C1 segment of cervical spinal cord (tissue), 14 donors: ENCODE measurements at places on chromosomes 13 and 19.

GRCh38 chr13:68023838-68024581, 793.9 kb upstream of the PCDH9 start:
- DNase-seq: no peak

DNA sequence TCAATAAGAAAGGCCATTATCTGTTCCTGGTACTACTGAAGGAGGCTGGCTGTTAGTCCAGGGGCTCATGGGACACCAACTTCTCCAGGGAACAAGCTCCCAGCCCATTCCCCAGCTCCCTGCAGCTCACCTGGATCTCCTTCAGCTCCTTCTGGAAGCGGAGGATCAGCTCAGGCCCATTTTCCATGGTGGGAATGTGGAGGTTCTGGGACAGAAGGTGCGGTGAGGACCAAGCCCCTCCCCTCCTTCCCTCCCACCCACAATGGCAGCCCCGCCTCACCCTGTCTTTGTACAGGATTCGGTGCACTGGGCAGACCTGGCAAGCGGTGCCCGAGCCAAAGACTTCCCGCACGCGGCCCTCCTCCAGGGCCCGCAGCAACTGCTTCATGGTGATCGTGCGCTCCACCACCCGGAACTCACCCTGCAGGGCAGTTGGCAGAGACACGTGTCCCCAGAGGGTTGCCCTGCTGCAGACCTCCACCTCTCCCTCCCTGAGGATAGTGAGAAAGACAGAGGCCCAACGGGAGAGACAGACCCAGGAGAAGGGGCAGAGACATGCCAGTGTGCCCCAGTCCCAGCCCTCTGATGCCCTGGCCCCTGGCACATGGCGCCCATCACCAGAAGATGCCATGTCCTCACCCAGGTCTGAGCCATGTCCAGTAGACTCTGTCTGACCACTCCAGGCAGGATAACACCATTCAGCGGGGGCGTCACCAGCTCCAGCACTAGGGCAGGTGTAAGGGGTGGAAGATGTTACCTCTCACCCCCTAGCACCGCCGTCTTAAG, 14.3 kb downstream of the BCAT2 start:
- DNase-seq: no peak

DNA sequence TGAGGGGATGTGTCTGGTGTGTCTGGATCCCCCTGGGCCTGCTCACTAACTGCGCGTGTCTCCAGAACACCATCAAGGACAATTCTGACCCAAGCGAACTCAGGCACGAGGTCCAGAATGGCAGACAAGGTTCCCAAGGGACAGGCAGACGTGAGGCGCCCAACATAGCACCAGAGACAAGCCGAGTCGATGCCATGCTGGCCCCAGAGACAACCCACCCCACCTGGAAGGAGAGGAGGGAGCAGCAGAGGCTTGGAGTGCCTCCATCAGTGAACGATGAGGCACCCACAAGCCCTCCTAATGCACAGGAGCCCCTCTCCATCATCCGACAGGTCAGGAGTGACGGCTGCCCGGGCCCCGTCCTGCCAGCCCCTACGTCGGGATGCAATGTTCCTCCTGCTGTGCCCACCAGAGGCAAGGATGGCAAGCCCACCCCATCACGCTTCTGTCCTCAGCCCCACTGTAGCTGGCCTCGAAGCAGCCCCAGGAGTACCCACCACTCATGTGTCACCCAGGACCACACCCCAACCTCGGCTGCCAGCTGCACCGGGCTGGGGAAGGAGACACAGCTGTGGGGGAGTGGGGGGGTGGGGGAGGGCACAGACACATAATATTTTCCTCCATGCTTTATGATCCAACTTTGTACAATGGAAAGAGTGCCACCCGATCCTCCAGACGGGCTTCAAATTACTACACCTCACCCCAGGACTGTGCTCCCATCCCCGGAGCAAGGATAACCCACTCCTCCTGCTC, 11.8 kb downstream of the AP3D1 start:
- no peak for DNase-seq

DNA sequence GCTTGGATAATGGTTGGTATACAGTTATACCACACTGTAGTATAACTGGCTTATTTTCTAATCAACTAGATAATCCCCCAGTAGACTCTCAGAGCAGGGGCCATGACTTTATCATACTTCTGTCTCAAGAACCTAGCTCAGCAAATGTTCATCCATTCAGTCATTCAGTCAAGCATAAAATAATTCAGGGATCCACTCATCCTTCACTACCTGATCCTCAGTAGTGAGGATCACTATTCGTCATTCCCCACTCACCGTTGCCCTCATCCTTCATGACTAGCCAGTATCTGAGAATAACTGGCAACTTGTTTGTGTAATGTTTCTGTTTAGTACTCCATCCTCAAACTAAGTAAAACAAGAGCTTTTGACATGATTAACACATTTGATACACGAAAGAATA, 77.6 kb downstream of the TSC22D1 start:
- DNase-seq: no peak

DNA sequence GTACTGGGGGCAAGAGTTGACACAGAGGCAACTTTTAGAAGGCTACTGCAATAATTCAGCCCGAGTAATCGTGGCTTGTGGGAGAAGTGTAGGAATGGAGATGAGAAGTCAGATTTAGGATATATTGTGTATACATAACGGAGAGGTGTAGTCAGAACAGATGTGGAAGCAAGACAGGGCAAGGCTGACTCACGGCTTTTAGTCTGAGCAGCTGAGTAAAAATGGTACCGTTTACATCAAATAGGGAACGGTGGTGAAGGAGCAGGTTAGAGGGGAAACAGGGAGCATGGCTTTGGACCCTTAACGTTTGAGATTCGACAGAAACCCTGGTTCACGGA, 796 bp upstream of the LSM14A start:
- no peak for DNase-seq

GRCh38 chr13:111462221-111462764, 141.9 kb downstream of the TEX29 start:
- no peak for DNase-seq

DNA sequence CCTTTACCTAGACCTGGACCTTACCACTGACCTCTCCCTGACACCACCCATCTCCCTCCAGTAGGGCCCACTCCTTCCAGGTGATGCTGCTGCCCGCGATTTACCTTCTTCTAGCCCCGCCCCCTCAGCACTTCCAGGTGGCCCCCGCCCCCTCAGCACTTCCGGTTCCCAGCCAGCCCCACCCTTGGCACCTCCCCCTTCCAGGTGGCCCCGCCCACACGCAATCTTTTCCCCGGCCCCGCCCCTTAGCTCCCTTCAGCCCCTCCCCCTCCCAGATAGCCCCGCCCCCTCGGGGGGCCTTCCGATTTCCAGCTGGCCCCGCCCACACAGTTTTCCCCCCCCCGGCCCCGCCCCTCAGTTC, 586 bp downstream of the LIG1 start:
- DNase-seq: no peak

GRCh38 chr19:21655540-21656126, 111.7 kb downstream of the ZNF100 start:
- DNase-seq: no peak

GRCh38 chr13:110186231-110186855, 120.6 kb downstream of the COL4A1 start:
- DNase-seq: no peak

GRCh38 chr19:49132974-49133609, 13.7 kb downstream of the PPFIA3 start:
- no peak for DNase-seq

GRCh38 chr13:96544957-96545356, 449.3 kb downstream of the OXGR1 start:
- DNase-seq: no peak

DNA sequence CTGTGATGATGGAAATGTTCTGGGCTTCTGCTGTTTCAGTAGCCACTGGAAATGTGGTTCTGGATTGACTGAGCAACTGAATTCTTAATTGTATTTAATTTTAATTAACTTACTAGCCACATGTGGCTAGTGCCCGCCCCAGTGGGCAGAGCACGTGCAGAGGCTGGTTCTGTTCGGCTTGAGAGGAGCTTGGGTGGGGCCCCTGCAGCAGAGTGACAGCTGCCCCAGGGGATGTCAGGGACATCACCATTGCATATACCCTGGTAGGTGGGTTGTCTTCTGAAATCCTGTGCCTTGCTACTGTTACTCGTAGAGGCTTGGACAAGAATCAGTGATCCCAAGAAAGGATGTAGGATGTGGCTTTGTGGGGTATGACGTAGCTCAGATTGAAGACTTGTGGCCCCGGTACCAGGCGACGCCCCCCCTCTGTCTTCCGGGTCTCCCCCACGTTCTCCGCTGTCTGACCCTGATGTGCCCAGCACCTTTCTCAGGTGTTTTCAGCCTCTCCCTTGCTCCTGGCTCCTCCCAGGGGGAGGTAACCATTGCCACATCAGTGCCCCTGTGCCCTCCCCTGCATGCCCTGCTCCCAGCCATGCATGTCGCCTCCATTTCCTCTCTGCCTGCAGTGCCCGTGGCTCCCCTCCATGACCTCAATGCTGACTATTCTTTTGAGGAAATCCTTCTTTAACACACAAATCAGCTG, 102.6 kb upstream of the RNF113B start:
- DNase-seq: no peak

GRCh38 chr19:42281827-42282762, 13.0 kb downstream of the CIC start:
- DNase-seq: no peak

GRCh38 chr13:91097269-91097668, 250.2 kb upstream of the MIR17HG start:
- no peak for DNase-seq

DNA sequence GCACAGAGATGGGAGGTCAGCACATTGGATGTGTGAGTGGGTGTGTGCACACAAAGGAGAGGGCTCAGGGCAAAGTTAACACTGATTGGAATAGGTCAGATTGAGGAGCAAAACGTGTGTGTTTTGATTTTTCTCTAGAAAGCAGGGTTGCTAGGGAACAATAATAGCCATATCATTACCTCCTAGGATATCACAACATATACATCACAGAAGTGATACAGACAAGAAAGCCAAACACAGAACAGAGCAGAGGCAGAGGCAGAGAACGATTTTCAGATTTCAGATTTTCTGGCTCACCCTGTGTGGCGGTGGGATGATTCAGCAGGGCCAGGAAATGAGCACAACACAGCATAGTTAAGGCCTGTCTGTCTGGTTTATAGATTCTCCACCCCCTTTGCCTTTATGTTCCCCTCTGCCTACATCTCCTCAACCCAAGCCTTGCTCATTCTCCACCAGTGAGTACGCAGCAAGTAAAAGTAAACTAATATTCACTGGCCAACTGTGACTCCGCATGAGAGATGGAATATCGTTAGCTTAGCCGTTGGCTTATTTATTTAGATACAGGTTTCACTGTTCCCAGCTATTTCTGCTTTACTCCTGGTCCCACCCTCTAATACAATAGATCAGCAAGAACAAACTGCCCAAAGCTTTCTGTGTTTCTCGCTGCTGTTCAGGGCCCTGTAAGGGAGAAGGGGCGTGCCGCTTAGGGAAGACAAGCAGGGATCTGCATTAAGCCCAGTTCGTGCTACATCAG, 182.7 kb upstream of the TSC22D1 start:
- DNase-seq: no peak

- no peak for DNase-seq
Measured at GRCh38 chr19:34402074-34402600, 2.1 kb upstream of the PDCD2L start.

GRCh38 chr13:40152145-40152544, 496.7 kb downstream of the COG6 start:
- DNase-seq: no peak

DNA sequence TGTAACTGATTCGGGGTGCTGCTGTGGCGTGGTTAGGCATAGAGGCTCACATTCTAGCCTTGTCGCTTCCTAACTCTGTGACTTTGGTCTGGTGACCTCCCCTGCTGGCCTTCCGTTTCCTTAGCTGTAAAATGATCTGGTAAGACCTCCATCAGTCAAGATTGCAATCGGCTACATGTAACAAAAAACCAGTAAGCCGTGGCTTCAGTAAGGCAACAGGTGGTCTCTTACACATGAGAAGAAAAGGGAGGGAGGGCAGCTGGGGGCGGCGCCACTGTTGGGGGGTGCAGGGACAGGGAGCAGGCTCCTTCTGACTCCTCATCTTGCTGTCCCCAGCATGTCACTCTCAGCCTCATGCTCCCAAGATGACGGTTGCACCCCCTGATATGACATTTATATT, 148.0 kb downstream of the SIPA1L3 start:
- no peak for DNase-seq

DNA sequence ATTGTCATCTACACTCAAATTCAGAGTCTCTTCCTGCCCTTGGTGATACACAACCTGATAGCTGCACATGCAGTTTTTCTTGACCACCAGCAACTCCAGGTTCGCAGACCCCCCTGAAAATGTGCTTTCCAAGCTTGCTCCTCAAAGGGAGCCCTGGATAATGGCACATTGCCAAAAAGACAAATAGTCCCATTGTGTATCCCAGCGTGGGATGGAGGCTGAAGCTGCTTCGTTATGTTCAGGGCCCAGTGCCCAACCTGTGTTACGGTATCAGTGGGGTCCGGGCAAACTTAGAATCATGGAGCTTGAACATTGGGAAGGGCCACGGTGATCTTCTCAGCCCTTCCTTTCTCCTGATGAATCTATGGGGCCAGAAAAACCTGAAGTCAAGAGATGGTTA, 173.0 kb downstream of the TEX29 start:
- no peak for DNase-seq

DNA sequence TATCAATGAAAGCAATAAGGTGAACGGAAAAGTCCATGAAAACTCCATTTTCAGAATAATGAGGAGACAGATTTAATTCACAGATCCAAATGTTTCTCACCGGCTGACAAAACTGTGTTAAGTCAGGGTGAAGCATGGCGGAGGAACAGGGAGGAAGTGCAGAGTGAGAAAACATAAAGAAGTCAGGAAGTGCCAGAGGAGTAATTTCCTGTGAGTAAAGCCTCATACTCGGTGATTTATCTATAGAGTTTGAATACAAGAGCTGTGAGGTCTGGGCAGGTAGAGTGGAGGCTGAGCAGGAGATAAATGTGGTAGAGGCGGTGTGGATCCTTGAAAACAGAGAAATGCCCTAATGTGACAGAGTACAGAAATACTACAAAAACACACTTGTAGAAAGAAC, 11.4 kb downstream of the CARD8 start:
- no peak for DNase-seq

DNA sequence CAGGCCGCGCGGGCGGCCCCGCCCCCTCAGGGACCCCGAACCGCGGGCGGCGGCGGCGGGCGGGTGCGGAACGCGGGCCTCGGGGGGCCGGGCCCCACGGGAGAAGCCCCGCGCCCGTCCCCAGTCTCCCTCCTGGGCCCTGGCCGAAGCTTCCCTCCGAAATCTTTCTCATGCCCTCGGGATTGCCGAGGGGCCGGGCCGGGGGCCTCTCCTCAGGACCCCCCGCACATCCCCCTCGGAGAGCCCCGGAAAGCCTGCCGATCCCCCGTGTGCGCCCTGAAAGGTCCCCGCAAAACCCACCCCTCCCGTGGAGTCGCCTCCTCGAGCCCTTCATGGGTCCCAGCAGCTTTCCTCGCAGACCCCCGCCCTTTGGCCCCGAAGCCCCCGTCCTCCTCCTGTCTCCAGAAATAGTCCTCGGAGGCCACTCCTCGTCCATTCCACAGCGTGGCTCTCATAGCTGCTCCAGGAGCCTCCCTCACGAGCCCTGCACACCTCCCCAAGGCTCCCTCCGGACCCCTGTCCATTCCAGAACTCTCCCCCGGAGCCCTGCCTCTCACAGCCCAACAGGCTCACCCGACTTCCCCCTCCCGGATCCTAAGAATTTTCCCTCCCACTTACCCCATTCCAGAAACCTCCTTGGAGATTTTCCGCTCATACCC, 555 bp downstream of the SAMD4B start:
- DNase-seq: no peak
